NCI-H526 (cell line): ENCODE measurements at places on chromosomes 13 and 19.

DNA sequence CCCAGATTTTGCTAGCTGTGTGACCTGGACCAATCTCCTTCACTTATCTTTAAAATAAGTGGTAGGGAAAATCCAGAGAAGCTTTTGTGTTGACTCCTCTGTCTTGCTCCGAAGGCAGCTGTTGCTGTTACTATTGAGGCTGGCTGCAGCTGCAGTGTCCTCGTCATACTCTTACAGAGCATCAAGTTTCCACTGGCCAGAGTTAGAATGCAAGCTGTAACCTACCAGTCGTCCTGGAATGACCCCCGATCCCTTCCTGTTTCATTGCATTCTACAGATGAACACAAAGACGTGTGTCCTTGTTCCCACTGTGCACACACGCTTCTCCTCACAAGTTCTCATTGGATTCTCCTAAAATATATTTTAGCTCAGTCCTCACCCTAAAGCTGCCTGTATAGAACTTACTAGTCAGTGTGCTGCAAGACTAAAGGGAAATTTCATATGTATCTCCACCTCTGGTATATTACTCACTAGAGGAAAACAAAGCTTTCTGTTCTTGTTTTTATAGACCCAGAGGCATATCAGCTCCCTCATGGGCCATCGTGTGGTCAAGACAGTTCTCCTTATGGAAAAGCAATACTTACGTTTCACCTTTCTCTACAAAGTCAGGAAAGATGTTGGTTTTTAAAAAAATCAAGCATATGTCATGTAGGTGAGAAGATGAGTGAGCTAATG lies 589.8 kb downstream of the LMO7 start:
- no peak for DNase-seq

- no peak for DNase-seq
Observed at GRCh38 chr13:30466358-30466714, 600 bp upstream of the HMGB1 start.

- no peak for DNase-seq
Observed at GRCh38 chr13:113989585-113990300, 15.9 kb upstream of the C13orf46 start.

GRCh38 chr13:21065686-21066085 lies 4.3 kb upstream of the LATS2 start:
- DNase-seq: no peak

GRCh38 chr13:102580552-102581169 lies 16.1 kb upstream of the TPP2 start:
- DNase-seq: peak; percentile 81

- no peak for DNase-seq
Observed at GRCh38 chr13:59963827-59964226, 199.9 kb downstream of the DIAPH3 start.
